ENCODE measurements at places on chromosomes 2 and 18. TPM values are rescaled to one million over a fixed set of nuclear protein-coding genes. Genes with fewer than 3 reads are reported as not detected.

The CPO gene
- total RNA-seq = not detected

The SOWAHC gene
- 46.2 TPM for total RNA-seq

The CCDC74B gene
- total RNA-seq = 0.40 TPM

The KRTCAP3 gene
- 26.0 TPM for total RNA-seq

The CMPK2 gene
- total RNA-seq = 2.6 TPM

The SF3B1 gene
- 113 TPM for total RNA-seq

The CYP27C1 gene
- total RNA-seq = 1.8 TPM

The RAB17 gene
- total RNA-seq = 7.8 TPM

The UNC80 gene
- 0.04 TPM for total RNA-seq

The NT5DC4 gene
- not detected for total RNA-seq

The ITPRIPL1 gene
- 1.8 TPM for total RNA-seq

The ATL2 gene
- total RNA-seq = 52.2 TPM

The AFF3 gene
- 0.96 TPM for total RNA-seq

The SLC16A14 gene
- 3.8 TPM for total RNA-seq

The GRP gene
- not detected for total RNA-seq

The MEP1B gene
- not detected for total RNA-seq

The PROC gene
- total RNA-seq = 0.20 TPM

The ICA1L gene
- total RNA-seq = 1.5 TPM

The PRKAG3 gene
- not detected for total RNA-seq

The ADRA2B gene
- not detected for total RNA-seq

The DSEL gene
- total RNA-seq = 0.48 TPM

The EGR4 gene
- total RNA-seq = not detected

The RESP18 gene
- not detected for total RNA-seq

The FSHR gene
- not detected for total RNA-seq

The TSHZ1 gene
- total RNA-seq = 9.2 TPM

The FABP1 gene
- not detected for total RNA-seq

The C2orf66 gene
- total RNA-seq = not detected

The PAX8 gene
- 6.1 TPM for total RNA-seq

The MTX2 gene
- total RNA-seq = 25.5 TPM

The VIT gene
- total RNA-seq = 2.6 TPM

The AMER3 gene
- total RNA-seq = not detected

The GPR39 gene
- 1.4 TPM for total RNA-seq

The FHOD3 gene
- 3.0 TPM for total RNA-seq

The CYTIP gene
- 1.3 TPM for total RNA-seq

The IL36G gene
- total RNA-seq = 27.4 TPM

The RUFY4 gene
- total RNA-seq = 0.12 TPM

The SCYGR8 gene
- total RNA-seq = not detected

The MGAT4A gene
- total RNA-seq = 5.6 TPM

The ANKRD29 gene
- total RNA-seq = 11.2 TPM

The MAP3K19 gene
- not detected for total RNA-seq

The NAT8 gene
- total RNA-seq = not detected

The ZNF516 gene
- 19.3 TPM for total RNA-seq

The CAPN10 gene
- 10.5 TPM for total RNA-seq

The SLC19A3 gene
- total RNA-seq = 1.5 TPM

The CIB4 gene
- not detected for total RNA-seq

The ZNF892 gene
- 1.3 TPM for total RNA-seq

The GBX2 gene
- total RNA-seq = not detected

The SCG2 gene
- 0.12 TPM for total RNA-seq

The COLEC12 gene
- total RNA-seq = 0.68 TPM

The SCN7A gene
- 0.48 TPM for total RNA-seq

The ANKRD30BL gene
- total RNA-seq = not detected

The SETBP1 gene
- 8.5 TPM for total RNA-seq

The FAM237A gene
- not detected for total RNA-seq

The ALPI gene
- not detected for total RNA-seq

The LINC00305 gene
- not detected for total RNA-seq

The LRRC30 gene
- not detected for total RNA-seq

The PLEKHH2 gene
- 1.6 TPM for total RNA-seq

The CXCR4 gene
- 3.6 TPM for total RNA-seq

All from esophagus mucosa (tissue), 1 donor.